ENCODE measurements at places on chromosomes 12 and 14.

GRCh38 chr12:43551971-43552559 lies at the start of gene ADAMTS20:
Gene ADAMTS20, minus strand, starts transcription at chr12:43552203. Its CDS starts 282 bp downstream, at chr12:43551921.
- no peak for DNase-seq

DNA sequence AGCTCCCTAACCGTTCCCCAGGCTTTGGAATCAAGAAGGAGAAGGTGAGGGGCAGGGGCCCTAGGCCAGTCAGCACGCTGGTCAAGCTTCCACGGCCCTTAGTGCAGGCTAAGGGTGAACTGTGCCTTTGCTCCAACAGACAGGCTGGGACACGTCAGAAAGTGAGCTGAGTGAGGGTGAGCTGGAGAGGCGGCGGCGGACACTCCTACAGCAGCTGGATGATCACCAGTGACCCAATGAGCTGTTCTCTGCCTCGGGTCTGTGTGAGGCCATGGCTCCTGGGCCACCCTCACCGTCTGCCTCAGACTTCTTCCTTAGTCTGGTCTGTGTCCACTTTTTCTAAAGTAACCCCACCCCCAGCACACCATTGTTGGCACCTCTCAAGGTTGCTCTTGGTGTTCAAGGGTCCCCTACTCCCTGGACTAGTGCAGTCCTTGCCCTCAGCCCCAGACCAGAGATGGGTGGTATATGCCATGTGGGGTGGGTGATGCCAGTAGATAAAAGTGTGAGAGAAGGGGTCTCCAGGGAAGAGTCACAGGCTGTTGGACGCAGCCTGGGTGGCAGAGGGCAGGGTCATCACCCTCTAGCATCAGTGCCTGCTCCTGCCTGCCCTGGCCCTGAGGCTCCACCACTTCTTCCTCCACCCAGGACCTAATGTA lies 20.7 kb downstream of the PRPF40B start:
- no peak for DNase-seq

DNA sequence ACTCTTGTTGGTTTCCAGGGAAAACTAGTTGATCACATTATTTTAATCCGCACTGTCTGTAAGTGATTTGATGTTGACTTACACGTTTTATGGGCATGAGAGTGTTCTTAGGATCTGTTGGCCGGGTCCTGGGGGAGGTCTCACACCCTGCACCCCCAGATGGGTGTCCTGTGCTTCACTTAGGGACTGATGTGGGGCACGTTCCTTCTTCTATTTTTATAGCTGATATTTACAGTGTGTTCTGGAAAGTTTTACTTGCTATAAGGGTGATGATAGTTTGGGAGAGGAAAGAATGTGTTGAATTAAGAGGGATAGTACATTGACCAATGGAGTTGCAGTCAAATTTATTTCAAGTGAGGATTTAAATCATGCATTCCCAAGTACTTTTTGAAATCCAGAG lies 96.5 kb upstream of the DYNC1H1 start:
- no peak for DNase-seq

- DNase-seq, result no peak
Measured at GRCh38 chr14:74302152-74302628, 544 bp downstream of the ABCD4 start.

GRCh38 chr14:29580763-29581162 lies 346.9 kb downstream of the PRKD1 start:
- no peak for DNase-seq

- no peak for DNase-seq
Measured at GRCh38 chr12:93719710-93720109, 42.5 kb downstream of the CRADD start.

GRCh38 chr14:55347040-55347439 lies 64.6 kb downstream of the ATG14 start:
- no peak for DNase-seq

GRCh38 chr14:90345239-90345557 lies 13.5 kb upstream of the NRDE2 start:
- no peak for DNase-seq

- DNase-seq, result no peak
Measured at GRCh38 chr12:93170928-93171327, 206.8 kb upstream of the NUDT4 start.

DNA sequence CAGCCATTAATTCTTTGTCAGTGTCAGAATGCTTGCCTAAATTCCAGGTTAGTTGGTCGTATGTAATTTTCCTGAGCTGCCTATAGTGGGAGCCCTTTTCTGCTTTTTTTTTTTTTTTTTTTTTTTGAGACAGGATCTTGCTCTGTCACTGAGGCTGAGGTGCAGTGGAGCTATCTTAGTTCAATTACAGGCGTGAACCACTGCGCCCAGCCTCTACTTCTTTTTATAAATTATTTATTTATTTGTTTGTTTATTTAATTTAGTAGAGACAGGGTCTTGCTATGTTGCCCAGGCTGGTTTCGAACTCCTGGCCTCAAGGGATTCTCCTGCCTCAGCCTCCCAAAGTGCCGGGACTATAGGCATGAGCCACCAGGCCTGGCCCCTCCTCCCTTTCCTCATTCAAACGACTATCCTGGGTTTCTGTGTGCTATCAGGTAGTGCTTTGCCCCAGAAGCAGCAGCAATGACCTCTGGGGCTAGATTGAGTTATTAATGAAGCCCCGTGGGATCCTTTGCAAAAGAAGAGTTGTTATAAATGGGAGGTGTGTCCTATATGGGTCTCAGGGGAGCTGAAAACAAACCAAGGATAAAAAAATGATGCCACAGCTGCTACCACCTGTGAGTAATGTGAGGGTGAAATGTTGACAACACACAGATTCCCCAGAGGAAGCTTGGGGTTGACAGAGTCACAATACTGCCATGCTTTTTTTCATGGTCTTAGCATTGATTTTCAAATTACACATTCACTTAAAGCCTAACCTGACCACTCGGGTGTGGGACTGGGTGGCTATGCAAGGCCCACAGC lies 34.6 kb upstream of the NFKBIA start:
- DNase-seq, result no peak

GRCh38 chr12:1922075-1922709 lies 3.7 kb upstream of the CACNA2D4 start:
- no peak for DNase-seq

DNA sequence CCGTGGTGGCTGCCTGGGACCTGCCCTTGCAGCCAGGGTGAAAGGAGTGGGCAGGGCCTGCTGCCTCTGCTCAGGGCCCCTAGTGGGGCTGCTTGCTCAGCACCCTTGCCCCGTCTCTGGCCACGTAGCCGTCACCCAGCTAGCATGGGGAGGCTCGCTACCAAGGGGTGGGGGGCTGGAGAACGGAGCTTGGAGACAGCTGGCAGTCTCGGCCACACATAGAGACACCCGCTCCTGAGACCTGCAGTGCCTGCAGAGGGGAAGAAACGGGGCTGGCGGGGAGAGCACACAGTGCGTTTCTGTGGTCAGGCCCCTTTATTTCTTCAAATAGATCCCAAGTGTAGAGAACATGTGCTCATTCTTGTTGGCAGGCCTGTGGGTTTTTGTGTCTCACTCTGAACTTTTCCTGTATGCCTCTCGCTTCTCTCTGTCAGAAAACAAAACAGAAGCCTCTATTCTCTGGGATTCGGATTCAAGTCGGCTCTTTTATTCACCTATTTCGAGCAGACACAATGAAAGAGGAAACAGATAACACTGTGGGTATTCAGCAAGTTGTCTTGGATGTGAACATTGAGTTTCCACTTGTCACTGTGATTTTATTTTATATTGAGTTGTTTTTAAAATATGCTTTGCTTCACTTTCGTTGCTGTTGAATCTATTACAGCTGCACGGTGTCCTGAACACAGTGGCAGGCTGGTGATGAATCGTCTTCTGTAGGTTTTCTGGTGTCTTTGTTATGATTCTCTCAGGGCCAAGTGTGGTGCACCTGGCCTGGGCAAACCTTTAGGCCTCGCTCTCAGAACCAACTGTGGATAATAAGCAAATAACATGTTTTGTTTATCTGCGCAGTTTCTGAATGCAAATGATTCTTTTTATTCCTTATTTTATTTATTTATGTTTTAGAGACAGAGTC lies 26.5 kb downstream of the PACS2 start:
- no peak for DNase-seq

DNA sequence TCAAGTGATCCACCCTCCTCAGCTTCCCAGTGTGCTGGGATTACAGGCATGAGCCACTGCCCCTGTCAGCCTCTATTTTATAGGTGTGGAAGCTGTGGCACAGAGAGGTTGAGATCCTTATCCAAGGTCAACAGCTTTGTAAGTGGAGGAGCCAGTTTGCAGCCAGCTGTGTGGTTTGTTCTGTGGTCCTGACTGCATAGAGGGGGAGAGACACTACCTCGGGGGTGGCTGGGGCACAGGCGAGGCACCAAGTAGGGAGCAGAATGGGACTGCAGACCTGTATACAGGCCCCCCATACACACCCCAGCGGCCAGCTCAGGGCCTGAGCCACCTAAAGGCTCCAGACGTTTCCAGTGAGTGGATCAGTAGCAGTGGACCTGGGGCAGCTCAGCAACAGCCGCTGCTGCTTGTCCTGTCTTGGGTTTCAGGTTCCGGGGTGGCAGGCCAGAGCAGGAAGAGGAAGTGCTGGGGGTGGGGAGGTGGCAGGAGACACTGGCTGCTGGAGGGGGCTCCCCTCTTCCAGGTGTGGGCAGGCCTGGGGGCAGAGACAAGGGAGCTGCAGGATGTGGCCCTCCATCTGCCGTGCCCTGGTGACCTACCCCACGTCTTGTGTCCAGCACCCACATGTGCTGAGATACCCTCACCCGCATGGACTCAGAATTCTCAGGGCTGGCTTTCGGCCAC lies 11.0 kb downstream of the ORAI1 start:
- DNase-seq, result no peak

- no peak for DNase-seq
Measured at GRCh38 chr12:104057771-104058197, 6.5 kb upstream of the HCFC2 start.

- no peak for DNase-seq
Measured at GRCh38 chr14:75566321-75566720, 12.1 kb upstream of the FLVCR2 start.

DNA sequence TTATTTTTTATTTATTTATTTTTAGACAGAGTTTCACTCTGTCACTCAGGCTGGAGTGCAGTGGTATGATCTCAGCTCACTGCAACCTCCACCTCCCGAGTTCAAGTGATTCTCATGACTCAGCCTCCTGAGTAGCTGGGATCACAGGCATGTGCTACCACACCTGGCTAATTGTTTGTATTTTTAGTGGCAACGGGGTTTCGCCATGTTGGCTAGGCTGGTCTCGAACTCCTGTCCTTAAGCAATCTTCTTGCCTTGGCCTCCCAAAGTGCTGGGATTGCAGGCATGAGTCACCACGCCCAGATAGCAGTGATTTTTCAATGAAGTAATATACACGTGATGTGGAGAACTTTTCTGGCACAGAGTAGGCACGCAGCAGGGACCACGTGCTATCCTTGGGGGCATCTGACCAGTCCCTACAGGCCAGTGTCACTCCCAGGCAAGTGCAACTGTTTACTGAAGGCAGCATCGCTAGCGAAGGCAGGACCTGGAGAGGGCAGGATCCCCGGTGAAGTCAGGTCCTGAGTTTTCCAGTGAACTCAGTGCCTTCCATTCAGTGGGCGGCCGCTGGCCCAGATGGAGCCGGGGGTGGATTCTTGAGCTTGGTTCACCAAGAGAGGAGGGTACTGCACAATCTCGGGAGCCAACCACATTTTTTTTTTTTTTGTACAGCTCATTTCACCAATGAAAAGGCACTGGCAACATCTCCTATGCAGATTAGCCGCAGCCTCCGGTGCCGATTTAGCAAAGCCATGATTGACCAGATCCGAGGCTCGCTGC lies 11.1 kb upstream of the CLMN start:
- no peak for DNase-seq

DNA sequence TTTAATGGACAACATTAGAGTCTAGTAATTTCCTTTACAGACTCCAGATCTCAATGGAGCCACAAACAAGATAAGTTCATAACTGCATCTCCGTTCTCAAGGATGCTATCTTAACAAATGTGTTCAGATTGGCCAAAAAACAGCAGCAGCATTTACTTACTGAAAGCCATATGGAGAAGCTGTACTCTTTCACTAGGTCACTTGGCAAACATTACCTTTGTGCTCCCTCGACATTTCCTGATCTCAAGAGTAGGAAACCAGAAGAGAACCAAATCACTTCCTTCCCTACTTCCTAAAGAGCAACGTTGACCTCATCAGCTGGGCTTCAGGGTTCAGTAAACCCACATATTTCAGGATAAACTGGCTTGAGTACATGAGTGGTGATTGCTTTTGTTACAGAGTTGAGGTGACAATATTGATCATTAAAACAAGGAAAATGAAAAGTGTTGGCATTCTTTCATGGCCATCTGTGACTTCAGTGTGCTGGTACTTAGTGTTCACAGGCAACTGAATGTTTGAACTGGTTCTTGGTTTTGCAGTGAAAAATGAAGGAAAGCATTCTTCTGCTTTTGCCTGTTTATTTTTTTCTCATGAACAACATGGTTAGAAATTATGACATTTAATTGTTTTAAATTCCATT lies 449.6 kb downstream of the TMEM117 start:
- no peak for DNase-seq

GRCh38 chr14:61566537-61567225 lies 128.6 kb upstream of the HIF1A start:
- DNase-seq, result no peak

DNA sequence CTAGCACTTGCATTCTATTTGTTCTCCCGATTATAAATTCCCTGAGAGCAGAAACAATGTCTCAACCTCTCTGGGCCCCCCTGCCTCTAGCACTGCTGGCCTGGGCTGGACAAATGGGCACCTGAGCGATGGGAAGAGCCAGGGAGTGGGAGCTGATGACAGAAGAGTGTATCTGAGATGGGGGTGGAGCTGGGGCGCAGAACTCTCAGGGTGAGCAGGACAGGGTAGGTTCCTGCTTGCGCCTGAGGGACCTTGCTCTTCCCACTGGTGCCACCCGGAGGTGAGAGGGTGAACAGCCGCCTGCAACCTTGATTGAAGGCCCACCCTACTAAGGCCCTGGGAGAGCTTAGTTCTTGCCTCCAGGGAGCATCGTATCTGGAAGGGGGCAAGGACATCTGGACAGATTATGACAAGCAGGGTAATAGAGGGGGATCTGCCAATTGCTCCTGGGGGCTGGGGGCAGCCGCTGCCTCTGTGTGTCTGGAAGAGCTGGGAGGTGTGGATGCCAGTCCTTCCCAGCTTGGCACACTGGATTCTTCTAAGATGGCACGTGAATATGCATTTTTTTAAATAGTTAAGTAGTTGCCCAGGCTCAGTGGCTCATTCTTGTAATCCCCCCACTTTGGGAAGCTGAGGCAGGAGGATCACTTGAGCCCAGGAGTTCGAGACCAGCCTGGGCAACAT lies 43.0 kb upstream of the TSPAN9 start:
- DNase-seq, result no peak

DNA sequence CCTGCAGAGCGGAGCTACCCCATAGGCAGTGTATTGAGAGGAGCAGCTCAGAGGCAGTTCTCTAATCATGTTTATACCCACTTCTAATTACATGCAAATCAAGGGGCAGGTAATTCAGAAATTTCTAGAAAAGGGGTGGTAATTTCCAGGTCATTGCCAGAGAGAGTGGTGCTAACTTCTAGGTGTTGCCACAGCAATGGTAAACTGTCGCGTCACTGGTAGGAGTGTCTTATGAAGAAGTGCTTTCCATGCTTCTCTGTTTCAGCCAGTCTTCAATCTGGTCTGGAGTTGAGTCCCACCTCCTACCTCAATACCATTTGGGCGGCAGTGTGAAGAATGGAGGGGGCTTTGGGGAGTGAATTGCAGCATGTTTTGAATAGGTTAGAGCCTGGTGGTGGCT lies 8.5 kb upstream of the AMN1 start:
- no peak for DNase-seq

All from anterior cingulate cortex (tissue), 58 donors.